ENCODE measurements at places on chromosomes 2 and 18.

DNA sequence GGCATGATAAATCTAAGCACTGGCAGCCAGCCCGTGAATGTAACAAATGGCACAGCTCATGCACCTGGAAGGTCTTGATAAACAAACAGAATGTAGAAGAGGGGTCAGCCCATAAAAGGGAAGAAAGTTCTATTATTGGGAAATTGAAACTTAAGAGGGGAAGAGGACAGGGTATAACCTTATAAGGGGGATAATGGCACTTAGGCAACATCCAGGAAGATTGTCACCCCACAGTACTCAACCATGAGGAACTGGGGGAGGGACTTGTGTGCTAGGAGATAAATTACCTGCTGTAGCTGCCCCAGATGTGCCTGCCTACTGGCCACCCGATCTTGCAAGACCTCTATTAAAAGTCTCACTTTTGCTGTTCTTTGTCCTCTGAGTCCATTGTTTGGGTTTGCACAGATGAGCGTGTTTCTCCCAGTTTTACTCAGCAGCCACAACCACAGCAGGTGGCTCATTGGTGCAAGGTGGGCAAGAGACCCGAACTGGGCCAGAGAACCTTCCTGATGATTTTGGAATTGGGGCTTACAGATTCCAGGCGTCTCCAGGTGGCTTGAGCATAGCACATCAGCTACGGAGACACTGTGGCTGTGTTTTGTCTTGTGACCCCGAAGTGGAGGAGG is 79.0 kb upstream of the TAF1B start:
- no peak for DNase-seq

DNA sequence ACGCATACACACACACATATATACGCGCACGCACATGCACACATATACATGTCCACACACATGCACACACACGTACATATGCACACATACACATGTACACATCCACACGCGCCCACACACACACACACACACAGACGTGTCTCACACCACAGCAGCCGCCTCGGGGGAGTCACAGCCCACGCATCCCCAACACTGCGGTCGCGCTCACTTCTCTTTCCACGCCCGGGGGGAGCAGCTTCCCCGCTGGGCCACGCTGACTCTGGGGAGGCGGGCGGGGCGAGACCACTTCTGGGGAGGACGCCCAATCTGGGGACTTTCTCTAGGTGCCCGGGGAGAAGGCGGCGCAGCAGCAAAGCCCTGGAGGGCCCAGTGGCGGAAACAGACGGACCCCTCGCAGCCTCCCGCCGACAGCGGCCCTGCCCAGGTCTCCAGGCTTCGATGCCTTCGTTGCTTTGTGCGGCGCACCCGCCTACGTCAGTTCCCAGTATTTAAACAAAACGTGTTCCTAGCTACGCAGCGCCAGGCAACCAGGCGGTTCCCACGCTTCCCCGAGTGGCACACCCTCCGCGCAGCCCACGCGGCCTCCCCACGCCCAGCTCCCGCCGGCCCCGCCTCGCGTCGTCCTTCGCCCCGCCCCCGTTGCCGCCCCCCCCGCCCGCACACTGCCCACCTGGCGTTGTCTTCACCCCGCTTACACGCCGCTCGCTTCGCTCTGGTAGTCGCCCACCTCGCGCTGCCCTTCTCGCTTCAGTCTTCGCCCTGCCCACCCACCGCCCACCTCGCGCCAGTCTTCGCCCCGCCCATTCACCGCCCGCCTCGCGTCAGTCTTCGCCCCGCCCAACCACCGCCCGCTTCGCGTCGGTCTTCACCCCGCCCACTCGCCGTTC is 810 bp upstream of the RBFA start:
- no peak for DNase-seq

GRCh38 chr2:217163987-217164386 is 304.1 kb upstream of the TNP1 start:
- no peak for DNase-seq

- no peak for DNase-seq
Observed at GRCh38 chr2:118535171-118535817, 312.2 kb downstream of the EN1 start.

DNA sequence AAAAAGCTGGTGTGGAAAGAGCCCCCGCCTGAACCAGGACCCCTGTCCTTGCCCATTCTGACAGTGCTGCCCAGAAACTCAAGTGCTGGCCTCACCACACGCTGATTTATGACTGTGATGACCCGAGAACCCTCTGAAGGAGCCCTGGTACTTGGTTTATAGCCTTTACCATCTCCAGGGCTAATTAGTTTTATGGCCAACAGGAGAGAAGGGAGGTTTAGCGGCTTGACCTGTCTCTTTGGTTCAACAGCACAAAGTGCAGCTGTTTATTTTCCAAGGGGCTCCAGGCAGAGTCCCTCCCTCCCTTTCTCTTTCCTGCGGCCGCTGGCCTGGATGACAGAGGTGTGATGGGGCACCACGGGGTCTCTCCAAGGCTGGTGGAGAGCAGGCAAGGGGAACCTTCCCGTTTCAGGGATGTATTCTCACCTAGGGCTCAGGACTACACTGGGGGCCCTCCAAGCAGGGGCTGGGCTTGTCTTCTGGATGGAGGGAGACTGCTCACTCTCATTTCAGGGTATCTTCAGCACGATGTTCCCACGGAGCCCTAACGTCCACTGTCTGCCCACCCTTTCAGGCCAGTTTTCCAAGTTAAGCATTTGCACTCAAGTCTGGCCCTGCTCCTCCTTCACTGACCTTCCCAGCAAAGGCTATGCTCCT is 174.2 kb upstream of the GLI2 start:
- DNase-seq = no peak

- DNase-seq = no peak
Observed at GRCh38 chr18:26772691-26773090, 92.8 kb downstream of the AQP4 start.
